ENCODE measurements at places on chromosomes 2 and 18.
A peak's percentile ranks its signal among the peaks of the same experiment; 100 is the strongest.

- no peak for DNase-seq
Measured at GRCh38 chr2:37377187-37377532, 32.7 kb downstream of the QPCT start.

DNA sequence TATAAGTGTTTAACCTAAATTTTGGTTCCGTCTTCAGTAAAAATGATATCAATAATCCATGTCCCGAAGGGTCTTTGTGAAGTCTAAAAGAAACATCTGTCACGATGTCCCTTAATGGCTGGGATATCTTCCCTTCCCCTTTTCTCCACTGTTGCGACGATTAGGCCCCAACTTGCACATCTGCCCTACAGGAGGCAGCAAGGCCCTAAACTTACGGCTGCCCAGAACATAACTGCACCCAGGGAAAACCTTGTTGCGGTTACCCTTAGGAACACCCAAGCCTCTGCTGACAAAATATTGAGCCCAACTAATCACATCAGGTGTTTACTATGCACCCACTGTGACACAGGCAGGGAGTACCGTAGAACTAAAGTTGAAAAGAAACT lies 1.3 kb upstream of the SMAD2 start:
- peak; percentile 83 for DNase-seq

GRCh38 chr2:70258532-70258875 lies 567 bp downstream of the PCYOX1 start:
- DNase-seq: peak; percentile 58

- DNase-seq: no peak
Measured at GRCh38 chr2:186484062-186484735, 1.9 kb upstream of the ZC3H15 start.

DNA sequence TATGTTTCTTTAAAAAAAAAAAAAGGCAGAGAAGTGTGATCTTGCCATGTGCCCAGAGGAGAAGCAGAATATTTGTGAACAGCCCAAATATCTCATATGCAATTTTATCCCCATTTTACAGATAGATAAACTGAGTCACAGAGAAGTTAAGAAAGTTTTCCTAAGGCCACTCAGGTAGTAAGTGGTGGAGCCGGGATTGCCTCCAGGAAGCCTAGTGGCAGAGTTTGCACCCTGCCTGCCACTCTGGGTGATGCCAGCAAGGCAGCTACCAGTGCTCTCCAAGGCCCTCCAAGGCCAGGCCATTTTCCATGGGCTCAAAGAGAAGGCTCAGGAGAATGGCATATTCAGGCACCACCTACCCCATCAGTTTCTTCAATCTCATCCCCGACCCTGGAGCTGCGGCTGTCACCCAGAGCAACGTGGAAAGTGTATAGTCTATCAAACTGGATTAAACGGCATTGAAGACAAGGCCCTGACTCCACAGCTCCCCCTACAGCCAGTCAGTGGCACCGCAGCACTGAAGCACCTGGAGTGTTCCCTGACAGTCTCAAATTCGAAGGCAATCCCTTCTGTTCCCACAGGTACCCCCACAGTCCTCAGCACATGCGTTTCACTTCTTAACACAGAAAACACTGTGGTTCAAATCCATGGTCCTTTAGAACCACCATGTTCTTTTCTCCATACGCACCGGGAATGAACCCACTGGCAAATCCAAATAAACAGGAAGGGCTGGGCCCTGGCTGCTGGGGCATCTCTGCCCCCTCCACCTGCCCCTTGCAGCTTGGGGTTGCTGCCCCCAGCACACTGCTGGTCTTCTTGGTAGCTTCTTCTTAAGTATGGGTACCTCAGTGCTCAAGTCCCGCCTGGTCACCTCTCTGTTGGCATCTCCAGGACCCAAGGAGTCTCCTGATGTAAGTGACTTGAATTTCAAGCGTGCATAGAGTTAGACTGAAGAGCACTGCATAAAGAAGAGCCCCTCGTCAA lies 175.3 kb downstream of the INHBB start:
- peak; percentile 86 for DNase-seq

GRCh38 chr18:46069524-46069923 lies 2.5 kb downstream of the PSTPIP2 start:
- DNase-seq: no peak

DNA sequence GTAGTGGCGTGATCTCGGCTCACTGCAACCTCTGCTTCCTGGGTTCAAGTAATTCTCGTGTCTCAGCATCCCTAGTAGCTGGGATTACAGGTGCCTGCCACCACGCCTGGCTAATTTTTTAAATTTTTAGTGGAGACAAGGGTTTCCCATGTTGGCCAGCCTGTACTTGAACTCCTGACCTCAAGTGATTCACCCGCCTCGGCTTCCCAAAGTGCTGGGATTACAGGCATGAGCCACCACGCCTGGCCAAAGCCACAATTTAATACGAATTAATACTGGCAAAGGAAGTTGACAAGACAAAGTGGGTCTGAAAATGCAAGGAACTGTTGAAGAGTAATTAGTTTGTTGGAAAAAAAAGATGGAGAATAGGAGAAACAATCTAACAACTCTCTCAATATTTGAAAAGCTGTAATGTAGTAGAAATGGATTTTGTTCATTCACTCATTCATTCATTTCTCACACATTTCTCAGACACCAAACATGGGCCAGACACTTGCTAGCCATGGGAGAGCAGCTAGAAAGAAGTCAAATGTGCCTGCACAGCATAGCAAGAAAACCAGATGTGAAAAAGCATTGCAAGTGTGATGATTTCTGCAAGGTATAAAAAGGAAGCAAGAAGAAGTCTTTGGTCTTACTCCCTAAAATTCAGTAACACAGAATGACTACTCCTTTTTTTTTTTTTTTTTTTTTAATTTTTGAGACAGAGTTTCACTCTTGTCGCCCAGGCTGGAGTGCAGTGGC lies 39.4 kb upstream of the ATL2 start:
- DNase-seq: no peak

GRCh38 chr2:55871637-55872036 lies 51.9 kb downstream of the EFEMP1 start:
- no peak for DNase-seq

GRCh38 chr2:18519914-18520450 lies 40.5 kb downstream of the RDH14 start:
- DNase-seq: peak; percentile 32

GRCh38 chr2:239559417-239560261 lies 158.8 kb upstream of the HDAC4 start:
- DNase-seq: no peak

DNA sequence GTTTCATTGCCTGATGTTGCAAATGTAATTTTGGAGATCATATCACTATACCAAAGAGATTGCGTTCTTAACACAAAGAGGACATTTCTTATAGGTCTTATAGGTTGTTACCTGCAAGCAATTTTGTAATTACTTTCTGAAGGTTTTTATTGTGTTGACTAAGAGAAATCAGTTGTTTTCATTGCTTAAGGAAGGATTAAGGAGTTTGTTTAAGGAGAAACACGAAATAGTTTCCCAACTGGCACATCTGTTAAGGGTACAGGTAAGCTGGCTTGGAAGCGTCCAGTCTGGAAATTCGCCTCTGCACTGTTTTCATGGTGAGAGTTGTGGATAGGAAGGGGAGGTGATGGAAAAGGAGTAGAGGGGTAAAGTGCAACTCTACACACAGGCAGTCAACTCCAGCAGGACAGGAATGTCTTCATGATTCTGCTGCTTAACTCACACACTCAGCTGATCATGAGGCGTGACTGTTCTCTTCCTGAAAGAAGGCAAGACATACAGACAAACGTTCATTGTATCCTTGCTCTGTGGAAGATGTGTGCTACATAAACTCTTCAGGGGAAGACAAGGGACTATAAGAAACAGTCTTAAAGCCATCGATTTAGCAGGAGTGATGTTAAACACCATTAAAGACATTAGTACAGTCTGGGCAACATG lies 61.4 kb upstream of the ACSL3 start:
- no peak for DNase-seq

DNA sequence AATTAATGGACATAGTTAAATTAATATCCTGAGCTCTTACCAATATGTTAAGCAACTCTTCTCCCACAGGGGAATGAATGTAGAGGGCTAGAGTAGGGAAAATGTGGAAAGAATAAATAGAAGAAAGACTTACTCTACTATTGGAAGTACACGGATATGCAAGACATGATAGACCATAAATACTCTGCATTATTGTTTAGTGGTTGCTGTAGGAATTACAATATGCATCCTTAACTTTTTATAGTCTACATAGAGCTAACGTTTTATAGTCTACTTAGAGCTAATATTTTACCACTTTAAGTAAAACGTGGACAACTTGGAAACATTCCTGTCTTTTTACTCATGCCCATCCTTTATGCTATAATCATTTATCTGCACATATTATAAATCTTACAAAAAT lies 163.8 kb upstream of the GALNT5 start:
- no peak for DNase-seq

Data from NCI-H82 (cell line).